DMS 273 treated with DMSO at 0.1 percent for 48 hours (cell line): ENCODE measurements at places on chromosomes 4 and X.

GRCh38 chrX:77342004-77342403, 105.2 kb upstream of the FGF16 start:
- no peak for DNase-seq

- no peak for DNase-seq
Measured at GRCh38 chr4:169089004-169089403, 78.9 kb upstream of the CBR4 start.

- DNase-seq: no peak
Measured at GRCh38 chrX:118577041-118577440, 81.4 kb downstream of the DOCK11 start.

GRCh38 chr4:108965472-108966076, 202.7 kb upstream of the ETNPPL start:
- DNase-seq: no peak

GRCh38 chr4:41949531-41949930, 14.3 kb downstream of the TMEM33 start:
- no peak for DNase-seq

- DNase-seq: no peak
Measured at GRCh38 chr4:88275516-88275915, 8.8 kb downstream of the PPM1K start.

DNA sequence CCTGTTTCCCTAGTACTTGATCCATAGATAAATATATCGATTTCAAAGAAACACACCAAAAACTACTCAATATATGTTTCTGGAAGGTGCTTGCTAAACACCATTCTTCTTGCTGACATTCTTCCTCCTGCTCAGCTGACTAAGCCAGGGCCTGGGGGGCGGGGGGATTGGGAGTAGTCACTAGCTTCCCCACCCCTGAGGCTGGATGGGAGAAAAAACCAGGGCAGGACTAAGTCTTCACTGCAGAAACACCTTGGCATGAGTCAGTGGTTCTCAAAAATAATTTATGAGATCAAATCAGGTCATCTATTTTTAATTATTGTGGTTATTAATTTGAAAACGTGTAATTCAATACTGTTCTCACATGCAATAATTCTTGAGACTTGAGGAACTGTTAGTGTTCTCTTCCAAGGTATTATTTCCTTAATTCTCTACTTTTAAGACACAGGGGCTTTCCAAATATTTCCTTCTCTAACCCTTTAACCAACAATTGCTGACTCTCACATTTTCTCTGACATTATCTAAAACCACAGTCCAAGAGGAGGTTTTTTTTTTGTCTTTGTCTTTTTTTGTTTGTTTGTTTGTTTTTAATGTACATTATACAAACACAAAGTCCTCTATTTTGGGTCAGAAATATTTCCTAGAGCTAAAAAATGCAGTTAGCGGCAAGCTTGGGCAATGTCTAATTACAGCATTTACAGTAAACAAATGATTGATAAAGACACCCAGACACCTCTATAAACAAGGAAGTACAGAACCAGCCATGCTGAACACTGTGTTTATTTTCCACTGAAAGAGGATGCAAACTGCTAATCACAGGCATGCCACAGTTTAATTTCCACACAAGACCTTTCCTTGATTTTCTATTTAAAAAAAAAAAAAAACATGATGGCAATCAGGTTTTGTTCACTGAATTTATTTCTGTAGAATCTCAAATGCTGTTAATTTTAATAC, 120.3 kb upstream of the USP9X start:
- DNase-seq: no peak

DNA sequence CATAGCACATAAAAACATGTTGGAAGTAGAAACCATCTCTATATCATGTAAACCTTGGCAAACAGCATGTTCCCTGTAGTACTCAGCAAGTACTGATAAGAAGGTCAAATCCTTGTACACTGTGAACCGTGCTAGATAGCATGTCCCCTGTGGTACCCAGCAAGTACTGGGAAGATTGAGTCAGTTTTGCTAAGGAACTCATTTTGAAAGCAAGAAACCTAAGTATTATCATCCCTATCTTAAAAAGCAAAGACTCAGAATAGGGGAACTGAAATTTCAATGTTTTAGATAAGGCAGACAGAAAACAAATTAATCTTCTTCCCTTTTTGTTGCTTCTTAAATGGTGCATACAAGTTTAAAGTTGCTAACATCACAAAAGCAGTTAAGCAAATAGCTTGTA, 180.2 kb downstream of the RBM46 start:
- DNase-seq: no peak

- no peak for DNase-seq
Measured at GRCh38 chr4:3261411-3262207, 12.7 kb downstream of the MSANTD1 start.

DNA sequence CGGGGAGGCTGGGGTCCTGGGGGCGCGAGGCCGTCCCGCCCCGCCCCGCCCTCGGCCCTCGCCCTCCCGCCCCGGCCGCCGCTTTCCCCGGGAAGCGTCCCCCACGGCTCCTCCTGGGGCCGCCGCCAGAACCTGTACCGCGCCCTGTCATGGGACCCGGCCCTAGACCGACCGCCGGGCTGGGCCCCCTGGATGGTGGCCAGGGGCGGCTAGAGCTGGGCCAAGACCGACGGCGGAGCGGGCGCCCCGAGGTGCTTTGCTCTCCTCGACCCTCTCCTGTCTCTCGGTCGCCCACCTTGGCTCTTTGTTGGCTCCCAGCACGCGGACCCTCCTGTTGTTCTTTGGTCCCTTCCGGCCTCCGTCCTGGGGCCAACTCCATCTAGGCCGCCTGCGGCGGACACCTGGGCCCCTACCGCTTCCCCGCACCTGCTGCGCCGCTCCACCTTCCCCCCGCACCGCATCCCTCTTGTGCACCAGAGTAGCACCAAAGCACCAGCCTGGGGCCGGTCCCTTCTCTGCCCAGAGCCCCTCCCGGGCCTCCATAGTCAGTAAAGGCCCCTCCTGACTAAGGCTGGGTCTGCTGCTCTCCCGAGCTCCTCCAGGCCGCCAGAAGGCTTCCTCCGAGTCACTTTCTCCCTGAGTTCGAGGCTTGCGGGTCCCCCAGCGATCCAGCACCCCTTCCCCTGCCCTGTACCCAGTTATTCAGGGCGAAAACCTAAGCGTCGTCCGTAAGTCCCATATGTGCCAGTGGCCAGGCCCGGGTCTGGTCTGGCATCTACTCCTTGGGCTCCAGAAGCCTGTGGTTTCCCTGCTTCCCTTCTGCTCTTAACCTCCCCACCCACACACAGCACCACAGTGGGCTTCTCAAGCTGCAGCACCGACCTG, 587 bp downstream of the TACC3 start:
- no peak for DNase-seq

DNA sequence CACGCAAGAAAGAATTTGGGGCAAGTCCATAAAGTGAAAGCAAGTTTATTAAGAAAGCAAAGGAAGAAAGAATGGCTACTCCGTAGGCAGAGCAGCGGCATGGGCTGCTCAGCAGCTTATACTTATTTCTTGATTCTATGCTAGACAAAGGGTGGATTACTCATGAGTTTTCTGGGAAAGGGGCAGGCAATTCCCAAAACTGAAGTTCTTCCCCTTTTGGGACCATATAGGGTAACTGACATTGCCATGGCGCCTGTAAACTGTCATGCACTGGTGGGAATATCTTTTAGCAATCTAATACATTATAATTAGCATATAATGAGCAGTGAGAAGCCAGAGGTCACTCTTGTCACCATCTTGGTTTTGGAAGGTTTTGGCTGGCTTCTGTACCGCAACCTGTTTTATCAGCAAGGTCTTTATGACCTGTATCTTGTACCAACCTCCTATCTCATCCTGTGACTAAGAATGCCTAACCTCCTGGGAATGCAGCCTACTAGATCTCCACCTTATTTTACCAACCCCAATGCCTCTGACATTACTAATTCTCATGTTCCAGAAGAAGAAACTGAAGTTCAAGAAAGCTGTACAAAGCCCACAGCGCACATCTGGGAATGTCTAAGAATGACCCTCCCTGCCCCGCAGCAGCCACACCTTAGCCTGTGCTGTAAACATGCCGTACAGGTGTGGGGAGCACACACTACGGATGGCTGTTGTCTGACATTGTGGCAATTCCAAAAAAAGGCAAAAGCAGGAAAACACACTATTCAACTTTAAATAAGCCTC, 18.6 kb downstream of the RXFP1 start:
- DNase-seq: no peak

DNA sequence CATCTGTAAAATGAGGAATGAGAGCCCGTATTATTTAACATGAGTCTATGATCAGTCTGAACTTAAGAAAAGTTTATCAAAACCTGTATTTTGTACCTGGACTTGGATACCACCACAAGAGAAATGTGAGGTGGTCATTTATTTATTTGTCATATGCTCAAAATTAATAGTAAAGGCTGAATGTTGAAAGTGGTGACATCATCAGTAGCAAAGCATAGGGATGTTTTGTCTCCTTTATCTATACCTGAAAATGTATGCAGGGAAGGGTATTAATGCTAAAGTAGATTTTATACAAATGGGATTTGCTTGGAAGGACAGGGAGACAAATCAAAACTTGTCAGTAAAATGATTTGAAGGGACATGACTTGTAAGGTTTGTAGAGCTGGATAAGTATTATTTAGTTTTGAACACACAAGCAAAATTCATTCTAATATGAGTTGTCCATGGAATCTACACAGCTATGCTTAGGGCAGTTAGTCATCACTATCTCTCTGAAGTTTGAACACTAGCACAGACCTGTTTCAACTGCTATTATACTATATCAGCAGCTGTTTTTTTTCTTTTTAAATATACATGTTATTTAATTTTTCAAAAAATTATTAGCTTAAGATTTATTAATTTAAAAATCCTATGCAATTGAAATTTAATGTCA, 52.4 kb upstream of the GUCY1A1 start:
- no peak for DNase-seq

DNA sequence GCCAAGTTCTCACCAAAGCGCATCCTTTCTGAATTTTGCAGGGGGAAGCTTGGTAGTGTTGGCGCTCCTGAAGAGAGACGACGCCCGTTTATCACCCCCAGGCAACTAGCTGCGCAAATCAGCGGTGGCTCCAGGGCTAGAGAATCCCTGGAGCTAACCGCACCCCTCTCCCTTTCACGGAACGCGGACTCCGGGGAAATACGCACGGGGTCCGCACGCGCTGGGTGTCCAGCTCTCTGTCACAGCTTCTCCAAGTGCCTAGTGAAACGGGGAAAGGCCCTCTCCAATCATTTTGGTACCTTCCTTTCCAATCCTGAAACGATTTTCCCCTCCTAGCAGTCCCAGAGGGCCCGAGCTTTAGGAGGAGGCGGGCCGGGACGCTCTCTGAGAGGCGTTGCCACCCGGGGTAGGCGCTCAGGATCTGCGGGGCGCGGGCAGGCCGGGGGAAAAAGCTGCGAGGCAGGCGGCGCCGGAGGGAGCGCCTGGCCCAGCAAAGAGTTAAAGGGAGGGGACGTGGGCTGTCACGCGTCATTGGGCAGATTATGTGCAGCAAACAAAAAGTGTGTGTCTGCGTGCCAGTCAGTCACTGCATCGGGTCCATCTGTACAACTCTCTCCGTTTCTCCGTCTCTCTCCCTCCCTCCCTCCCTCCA, at the start of gene PRDM8:
Gene PRDM8 (plus strand): TSS at position 582 of the 652 bp plus-strand sequence. CDS start 2,578 bp downstream, outside the sequence.
- DNase-seq: no peak

GRCh38 chr4:93645120-93645519, 183.4 kb upstream of the ATOH1 start:
- no peak for DNase-seq

DNA sequence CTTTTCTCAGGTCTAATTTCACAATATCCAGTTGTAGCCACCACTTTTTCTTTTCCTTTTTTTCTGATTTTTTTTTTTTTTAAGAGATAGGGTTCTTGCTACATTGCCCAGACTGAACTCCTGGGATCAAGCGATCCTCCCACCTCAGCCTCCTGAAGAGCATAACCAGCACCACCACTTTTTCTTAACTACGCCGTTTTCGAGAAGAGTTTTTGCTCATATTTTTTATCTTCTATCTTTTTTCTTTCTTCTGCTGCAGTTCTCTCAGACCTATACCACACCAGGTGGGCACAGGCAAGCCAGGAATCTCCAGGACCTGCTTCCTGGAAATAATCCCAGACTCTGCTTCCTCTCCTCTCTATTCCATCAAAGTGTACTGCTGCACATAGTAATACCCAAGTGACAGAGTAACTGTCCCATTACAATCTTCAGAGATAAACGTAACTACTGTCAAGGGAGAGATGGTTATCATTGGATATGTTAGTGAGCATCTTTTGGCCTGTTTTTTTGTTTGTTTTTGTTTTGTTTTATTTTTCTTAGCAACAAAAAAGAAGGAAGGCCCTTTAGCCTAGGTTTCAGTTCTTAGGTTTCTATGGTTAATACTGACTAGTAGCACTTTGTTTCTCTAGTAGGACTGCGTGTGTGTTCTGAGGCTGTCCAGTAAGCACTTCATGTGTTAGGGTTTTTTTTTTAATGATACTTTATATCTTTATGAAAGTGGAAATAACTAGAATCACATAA, 59.2 kb upstream of the TXK start:
- no peak for DNase-seq

DNA sequence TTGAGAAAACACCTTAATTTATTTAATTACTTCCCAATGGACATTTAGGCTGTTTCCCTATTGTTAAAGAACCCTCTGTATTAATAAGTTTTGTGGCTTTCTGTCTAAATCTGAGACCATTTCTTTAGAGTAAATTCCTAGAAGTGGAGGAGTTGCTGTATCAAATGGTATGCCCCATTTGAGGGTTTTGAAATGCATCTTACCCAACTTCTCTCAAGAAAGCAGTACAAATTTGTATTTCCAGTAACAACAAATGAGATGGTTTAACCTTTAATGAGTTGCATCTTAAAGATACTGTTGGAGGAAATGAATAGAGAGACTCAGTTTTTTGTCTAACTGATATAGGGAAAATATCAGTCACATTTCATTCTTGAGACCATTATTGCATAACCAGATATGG, 70.5 kb upstream of the CBLL2 start:
- DNase-seq: no peak

DNA sequence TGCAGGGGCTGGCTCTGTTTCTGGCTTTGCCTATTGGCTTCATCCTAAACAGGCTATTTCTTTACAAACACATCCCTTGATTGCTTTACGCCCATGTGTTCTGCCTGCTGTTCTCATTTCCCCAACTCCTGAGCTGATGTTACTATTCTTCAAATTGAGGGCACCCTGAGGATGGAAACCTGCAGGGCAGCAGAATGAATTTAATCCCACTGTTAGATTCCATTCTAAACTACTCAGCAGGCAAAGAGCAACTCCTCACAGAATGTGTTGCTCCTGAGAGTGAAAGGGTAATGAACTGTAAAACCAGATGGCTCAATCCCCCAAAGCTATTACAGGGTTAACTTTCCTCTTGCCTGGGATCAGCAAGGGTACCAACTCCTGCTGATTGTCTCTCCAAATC, 75.7 kb downstream of the ANKRD50 start:
- DNase-seq: no peak

DNA sequence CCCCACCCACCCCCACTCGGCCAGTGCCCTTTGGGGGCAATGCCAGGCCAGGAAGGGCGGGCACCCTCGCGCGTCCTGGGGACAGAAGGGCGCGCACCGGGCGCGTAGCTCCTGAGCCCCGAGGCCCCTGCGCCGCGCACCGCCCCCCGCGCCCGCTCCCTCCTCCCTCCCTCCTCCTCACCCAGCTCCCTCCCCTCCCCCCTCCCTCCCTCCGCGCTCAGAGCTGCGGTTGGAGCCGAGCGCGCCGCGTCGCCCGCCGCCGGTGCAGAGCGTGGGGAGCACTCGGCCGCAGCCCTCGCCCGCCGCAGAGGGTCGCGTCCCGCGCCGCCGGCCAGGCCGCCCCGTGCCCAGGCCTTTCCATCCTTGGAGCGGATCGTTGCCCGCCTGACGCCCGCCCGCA, at the start of gene ATP2B3:
Gene ATP2B3 (plus strand): TSS at position 220 of the 400 bp plus-strand sequence. CDS start 18,606 bp downstream, outside the sequence.
- no peak for DNase-seq

GRCh38 chrX:104668550-104668949, 102.6 kb downstream of the IL1RAPL2 start:
- no peak for DNase-seq
